ENCODE measurements at places on chromosomes 2 and 18.

DNA sequence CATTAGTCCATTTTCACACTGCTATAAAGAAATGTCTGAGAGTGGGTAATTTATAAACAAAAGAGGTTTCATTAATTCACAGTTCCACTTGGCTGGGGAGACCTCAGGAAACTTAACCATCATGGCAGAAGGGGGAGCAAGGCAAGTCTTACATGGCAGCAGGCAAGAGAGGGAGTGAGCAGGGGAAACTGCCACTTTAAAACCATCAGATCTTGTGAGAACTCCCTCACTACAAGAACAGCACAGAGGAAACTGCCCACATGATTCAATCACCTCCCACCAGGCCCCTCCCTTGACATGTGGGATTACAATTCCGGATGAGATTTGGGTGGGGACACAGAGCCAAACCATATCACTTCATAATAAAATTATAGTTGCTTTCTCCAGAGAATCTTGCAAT, 365.5 kb upstream of the ID2 start:
- no peak for DNase-seq

DNA sequence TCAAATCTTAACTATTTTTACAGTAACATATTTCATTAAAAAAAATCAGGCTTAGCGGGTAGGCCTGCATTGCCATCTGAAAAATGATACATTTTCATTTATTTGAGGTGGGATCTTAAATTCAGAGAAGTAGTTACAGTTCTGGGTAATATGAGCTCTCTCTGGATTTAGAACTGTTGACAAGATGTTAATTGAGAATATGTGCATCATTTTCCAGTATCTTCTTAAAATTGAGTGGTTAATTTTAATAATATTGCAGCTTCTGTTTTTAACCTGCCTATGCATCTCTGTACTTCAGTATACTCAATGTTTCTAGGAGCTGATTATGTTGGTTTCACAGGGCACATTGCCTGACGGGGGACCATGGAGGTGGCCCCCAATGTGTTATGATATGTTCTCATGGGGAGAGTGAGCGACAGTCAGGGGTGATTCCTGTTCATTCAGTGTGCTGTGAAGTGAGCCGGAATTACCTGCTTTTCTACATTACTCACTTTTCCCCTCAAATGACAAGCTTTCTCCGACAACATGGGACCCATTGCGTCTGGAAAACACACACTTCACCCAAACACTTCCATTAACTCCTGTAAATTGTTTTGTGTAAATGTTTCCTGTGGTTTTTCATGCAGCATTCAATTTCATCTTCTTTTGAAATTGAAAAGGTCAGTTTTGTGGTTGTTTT, 406.2 kb downstream of the MTX2 start:
- DNase-seq, result no peak

- no peak for DNase-seq
Observed at GRCh38 chr2:230984393-230985220, 11.3 kb upstream of the SPATA3 start.

- no peak for DNase-seq
Observed at GRCh38 chr2:15230599-15231192, 330.4 kb downstream of the NBAS start.

DNA sequence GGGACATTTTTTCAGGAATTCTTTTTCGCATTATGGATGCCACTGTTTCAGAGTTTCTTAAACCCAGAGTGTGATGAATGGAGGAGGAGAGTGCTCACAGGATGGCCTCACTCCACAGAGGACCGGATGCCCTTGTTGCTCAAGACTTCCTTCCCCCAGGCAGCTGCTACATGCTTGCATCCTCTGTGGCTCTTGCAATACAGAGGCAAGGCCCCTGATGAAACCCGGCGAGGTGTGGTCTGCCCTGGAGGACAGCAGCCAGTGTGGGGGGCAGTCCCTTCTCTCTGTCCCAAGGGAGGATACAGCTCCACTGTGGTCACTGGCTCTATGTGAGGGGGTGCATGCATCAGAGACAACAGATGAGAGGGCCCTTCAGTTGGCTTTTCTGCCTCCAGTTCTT, 109.6 kb downstream of the SH3RF3 start:
- DNase-seq, result no peak

Measured in stimulated activated CD8-positive, alpha-beta memory T cell treated with anti-CD3 and anti-CD28 coated beads, Interleukin-15, amount 100 ng/mL, for 24 hours (primary cell).